Activated T-helper 1 cell treated with anti-CD3 and anti-CD28 coated beads, Interleukin-12 subunit alpha, Interleukin-12 subunit beta, Interleukin-2, Interleukin-4 antibody, amounts not matched to agents 30 ng/mL and 10 ng/mL and 1 ng/mL, durations not matched to agents 14 hours and 24 hours and 36 hours (primary cell): ENCODE measurements at places on chromosomes 2 and 18. TPM values are rescaled to one million over a fixed set of nuclear protein-coding genes. Genes with fewer than 3 reads are reported as not detected.

DNA sequence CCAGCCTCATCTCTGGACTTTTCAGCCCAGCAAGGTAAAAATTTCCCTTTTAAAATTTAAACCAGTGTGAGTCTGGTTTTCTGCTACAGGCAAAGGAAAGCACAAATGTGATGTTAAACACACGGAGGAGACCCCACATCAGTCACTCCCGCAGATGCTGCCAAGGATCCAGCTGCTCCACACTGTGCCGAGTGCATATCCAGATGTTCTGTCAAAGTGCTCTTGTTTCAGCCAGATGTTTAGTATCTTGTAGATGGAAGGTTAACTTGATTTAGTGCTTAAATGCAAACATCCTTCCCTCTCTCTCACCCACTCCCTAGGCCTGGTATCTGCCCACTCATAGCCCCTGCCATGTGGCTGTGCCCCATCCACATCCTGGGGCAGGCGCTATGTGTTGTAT, 15.8 kb upstream of the ATOH8 start:
- no peak overlapping the region for H3K4me3 ChIP-seq
- DNase-seq: no peak
- no peaks in the 10 kb centered on the region for H3K36me3 ChIP-seq
- no peaks in the 10 kb centered on the region for H3K4me1 ChIP-seq

DNA sequence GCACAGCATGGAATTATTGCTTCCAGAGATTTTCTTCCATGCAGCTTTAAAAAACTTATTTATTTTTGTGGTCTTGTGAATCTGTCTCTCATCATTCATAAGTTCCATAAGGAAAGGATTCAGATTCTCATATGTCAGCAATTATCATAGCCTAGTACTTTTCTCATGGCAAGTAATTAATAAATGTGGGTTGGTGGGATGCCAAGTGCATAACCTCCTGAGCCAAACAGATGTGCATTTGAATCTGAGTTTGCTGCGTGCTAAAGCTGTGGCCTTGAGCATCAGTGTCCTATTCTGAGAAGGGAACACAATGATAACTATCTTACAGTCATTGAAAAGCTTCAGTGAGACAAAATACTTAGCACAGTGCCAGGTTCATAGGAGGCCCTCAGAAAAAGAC, 331.9 kb downstream of the PDE11A start:
- no peak overlapping the region for H3K4me3 ChIP-seq
- no peak overlapping the region for H3K27ac ChIP-seq
- H3K4me1 ChIP-seq: no peaks in the 10 kb centered on the region

GRCh38 chr18:78862395-78862794, 117.2 kb upstream of the SALL3 start:
- H3K27ac ChIP-seq: no peak overlapping the region
- H3K4me3 ChIP-seq: no peak overlapping the region
- peaks cover 2% of the 10 kb centered on the region for H3K27me3 ChIP-seq
- H3K4me1 ChIP-seq: no peaks in the 10 kb centered on the region

DNA sequence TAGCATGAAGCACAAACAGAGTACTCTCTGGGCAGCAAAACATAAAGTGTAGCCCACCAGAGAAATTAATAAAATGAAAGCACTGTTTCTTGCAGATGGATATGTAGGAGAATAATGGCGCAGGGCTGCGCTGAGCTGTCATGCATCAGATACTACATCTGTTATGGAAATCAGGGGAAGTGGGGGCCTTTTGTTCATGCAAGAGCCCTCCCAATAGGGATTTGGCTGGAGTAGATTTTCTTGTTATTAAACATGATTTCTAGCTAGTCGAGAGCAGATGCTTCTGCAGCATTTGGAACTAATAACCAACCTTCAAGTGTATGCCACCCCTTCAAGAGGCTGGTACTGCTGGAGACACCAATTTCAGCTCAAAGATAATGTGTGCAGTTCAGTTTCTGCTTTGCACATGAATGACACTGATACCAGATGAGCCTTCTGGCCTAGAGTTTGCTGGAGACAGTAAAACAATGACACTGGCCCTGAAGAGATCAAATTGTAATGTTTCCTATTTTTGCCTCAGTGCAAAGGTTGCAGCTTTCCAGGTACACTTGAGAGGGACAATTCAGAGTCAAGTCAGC, 58.0 kb downstream of the RND3 start:
- no peaks in the 10 kb centered on the region for H3K36me3 ChIP-seq
- no peaks in the 10 kb centered on the region for H3K4me1 ChIP-seq
- no peak overlapping the region for H3K27ac ChIP-seq

DNA sequence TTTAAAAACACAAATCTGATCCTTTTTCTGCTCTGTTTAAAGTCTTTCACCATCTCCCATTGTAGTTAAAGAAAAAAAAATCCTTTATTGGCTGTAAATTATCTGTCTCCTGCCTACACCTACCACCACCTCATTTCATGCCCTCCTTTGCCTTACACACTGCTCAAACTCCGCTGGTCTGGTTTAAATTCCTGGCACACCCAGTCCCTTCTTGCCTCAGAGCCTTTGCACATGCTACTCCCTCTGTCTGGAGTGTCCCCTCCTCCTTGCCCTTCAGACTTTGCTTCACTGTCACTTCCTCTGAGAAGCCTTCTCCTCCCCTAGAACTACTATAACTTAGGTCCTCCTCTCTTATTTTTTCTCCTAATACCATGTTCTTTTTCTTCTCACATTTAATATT, 49.6 kb downstream of the OSBPL6 start:
- no peak overlapping the region for H3K27ac ChIP-seq
- DNase-seq: no peak

Gene ZNF385B
- total RNA-seq: not detected in 2 replicates

Gene GPR45
- total RNA-seq: not detected in 2 replicates

Gene TSN
- 72.3 and 80.1 TPM in 2 replicates for total RNA-seq
